Stimulated activated CD4-positive, alpha-beta T cell treated with anti-CD3 and anti-CD28 coated beads, TNF-alpha, amount 100 ng/mL, for 24 hours (primary cell): ENCODE measurements at places on chromosomes 7 and 10.

DNA sequence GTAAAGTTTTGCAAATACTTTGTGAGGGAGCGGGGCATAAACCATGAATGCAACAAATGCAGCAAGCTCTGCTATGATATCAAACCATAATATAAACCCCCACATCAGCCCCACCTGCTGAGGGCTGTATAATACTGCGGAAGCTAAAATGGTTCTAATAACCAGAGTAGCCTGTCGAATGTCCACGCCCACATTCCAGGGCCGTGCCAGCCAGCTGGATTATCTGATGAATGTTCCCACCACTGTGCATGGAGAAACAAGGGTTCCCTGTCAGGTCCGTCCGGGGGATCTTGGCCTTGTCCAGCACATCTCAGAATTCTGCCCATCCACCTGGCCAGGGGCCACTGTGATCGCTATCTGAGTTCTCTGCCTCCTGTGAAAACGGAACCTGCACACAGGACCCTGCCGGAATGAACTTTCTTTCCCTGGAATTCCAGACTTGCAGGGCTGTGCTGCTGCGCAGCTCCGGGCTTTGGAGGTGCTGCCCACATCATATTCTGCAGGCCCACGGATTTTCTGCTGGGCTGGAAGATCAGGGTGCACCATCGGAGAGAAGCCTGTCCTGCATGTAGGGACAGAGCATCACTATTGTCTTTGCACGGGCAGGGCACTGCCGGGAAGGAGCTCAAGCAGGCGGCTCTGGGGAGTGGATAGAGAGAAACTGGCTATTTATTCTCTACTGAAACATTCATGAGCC lies 77.0 kb upstream of the GNA12 start:
- no peak for DNase-seq

- no peak for DNase-seq
Observed at GRCh38 chr10:96133135-96133534, 3.0 kb downstream of the ZNF518A start.

GRCh38 chr7:86629-87028 lies 105.7 kb upstream of the FAM20C start:
- no peak for DNase-seq

DNA sequence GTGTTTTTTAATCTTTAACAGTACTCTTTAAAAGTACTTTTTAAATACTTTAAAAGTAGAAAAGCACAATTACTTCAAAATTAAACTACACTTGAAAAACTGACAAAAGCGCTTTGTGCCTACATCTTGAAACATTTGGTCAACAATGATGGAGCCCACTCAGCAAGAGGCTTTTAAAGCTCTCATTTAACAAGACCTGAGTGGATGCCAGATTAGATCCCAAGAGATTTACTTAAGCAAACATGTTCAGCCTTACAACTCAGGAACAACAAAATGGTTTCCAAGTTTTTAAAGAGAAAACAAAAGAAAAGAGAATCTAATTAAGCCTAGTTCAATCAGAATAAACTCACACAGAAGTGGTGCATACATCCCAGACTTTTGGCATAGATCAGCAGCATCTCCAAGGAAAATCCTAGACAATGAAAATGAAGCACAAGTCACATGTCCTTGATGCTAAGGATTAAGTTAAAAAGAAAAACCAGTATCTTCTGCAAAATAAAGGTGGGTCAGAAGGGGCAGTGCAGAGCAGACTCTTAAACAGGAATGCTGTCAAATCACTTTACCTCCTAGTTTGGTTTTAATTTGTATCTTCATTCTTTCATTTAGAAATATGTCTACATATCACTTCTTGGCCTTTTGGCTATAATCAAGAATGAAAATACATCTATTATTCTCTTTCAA lies 26.2 kb downstream of the HIBADH start:
- DNase-seq = no peak

GRCh38 chr10:114259824-114260223 lies 20.8 kb downstream of the VWA2 start:
- DNase-seq = no peak

GRCh38 chr7:130274296-130274695 lies 7.6 kb downstream of the CPA2 start:
- no peak for DNase-seq

GRCh38 chr7:140200061-140200989 lies 23.5 kb upstream of the KDM7A start:
- no peak for DNase-seq

DNA sequence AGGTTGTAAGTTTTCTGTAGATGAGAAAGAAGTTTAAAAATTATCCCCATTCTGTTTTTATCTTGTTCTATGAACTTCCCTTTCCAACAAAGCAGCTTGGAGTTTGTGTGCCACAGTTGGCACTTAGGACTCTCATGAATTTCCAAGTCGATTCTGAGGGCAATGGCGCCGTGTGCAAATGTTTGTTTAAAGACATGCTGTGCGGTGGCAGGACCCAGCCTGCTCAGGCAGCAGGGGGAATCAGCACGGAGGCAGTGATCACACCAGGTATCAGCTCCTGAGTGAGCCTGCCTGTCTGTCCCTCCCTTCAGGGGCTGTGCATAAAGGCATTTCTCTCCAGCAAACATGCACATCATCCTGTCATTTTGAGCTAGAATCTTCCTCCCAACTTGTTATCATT lies 109.8 kb upstream of the WDR11 start:
- DNase-seq = no peak

DNA sequence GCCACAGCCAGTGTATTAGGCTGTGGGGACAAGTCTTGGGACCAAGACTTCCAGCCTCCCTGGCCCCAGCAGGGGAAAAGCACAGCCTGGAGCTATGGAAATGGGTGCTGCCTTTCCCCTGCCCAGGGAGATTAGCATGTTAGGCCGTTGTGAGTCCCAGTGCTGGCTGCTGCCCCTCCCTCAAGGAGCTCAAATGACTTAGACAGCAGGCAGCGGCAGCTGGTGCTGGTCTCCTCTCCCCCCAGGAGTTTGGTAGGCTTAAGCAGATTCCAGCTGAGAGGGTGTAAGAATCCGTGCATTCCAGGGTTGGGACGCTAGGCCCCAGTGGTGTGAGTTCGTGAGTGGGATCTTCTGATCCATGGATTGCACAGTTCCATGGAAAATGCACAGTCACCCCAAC lies 301.5 kb upstream of the PHF14 start:
- no peak for DNase-seq

GRCh38 chr7:29866490-29866930 lies 60.2 kb downstream of the WIPF3 start:
- no peak for DNase-seq

DNA sequence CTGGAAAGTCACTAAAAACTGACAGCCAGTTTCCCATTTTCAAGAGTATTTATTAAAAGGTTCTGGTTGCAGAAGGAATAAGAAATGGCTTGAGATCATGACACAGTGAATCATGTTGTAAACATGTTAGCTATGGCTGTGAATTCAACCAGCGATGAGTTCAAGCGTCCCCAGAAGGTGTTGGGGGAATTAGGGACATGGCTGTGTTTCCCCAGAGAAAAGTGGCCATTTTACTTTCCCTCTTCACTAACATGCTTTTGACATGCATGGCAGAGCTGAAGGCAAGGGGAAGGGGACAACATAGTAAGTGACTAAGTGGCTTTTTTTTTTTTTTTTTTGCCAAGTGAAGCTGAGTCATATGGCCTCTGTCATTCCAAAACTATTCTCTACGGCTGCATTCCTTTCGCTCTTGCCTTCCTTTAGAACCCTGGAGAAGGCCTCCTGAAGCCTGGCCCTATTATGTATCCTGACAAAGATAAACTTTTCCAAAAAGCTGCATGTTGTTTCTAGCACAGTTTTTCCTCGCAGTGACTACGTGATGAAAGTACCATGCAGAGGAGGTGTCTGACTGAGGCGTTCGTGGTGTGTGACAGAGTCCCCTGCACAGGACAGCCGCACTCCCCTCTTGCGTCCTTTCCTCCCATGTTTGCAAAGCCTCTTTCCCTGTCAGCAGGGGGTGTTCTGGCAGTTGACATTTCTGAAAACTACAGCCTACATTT lies 46.9 kb downstream of the EGFR start:
- DNase-seq = no peak

DNA sequence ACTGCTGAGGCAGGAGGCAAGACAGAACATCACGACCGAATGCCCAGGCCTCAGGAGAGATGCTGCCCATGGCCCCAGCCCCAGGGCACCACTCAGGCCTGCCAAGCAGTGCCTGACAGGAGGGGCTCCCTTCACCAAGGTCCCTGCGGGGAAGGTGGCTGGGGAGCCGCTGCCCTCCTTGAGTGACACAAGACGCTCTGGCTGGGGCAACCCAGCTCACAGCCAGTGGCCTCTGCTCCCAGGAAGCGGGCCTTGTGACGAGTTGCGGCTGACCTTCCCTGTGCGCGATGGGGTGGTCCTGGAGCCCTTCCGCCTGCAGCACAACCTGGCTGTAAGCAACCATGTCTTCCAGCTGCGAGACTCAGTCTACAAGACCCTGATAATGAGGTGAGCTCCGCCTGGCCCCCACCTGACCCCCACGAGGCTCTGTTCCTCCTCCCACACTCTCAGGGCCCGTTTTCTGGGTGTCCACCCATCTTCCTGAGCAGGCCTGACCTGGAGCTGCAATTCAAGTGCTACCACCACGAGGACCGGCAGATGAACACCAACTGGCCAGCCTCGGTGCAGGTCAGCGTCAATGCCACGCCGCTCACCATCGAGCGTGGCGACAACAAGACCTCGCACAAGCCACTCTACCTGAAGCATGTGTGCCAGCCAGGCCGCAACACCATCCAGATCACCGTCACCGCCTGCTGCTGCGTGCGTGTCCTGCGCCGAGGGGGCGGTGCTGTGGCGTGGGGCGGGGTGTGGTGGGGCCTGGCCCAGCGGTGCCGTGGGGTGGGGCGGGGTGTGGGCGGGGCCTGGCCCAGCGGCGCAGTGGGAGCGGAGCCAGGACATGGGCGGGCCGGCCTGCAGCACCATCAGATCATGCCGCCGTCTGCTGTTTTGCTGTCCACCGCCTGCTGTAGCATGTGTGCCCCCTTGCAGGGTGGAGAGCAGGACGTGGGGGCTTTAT lies 12.8 kb downstream of the ZMIZ2 start:
- DNase-seq = no peak

DNA sequence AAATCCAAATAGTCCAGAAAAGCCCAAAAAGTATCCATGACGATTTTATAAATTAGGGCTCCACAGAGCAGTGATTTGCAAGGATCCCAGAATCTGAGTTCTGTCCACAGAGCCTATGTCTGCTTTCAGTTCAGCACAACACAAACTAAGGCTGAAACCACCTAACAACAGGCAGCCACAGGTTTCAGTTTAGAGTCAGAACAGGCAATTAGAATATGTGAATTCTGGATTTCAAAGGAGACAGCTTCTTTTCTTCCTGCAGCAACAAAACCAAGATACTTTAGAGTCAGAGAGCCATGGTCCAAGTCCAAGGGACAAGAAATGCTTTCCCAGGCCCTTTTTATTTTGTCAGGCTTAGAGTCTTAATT lies 23.6 kb downstream of the IFIT3 start:
- no peak for DNase-seq

GRCh38 chr10:91319336-91319735 lies 90.8 kb upstream of the HECTD2 start:
- DNase-seq = no peak

DNA sequence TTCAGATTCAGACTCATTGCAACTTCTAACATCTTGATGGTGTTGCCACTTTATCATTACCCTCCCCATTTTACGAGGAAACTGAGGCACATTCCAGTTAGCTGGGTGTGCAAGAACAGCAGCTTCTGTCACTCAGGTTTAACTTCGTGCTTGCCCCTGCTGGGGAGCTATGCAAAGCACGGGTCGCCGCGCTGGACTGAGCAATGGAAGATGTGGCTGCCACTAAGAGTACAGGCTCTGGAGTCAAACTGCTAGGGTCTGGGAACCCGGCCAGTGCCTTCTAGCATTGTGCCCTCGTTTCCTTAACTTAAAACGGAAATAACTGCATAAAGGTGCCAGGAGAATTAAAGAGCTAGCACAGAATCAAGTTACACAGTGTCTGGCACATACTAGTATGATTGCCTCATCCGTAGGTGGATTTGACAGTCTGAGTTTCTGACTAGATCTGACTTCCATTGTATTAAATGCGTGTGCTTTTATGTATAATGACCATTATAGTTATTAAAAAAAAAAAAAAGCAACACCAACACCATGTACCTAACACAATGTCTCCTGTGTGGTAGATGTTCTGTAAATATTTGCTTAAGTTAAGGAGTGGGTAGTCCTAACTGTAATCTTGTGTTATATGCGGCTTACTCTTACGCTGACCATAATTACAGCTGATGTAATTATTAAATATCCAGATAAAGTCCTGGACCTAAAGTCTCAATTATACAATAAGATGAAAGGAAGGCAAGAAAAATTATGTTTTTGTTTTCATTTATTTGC lies 842 bp downstream of the ZNF22 start:
- peak; percentile 51 for DNase-seq

DNA sequence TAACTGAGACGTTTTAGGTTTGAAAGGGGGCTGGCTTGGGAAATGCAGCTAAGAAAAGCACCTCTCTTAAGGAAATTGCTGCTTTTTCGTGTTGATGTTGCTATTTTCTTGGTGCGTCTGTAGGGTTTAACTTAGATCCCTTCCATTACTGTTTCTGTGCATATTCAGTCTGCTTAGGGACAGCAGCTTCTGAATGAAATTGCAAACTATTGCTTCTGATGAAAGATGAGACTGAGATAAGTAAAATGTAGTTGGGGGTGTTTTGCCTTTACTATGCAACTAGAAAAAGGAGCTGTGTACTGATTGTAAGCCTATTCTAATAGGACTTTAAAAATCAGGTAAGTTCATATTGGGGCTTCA lies 772 bp downstream of the HDAC9 start:
- DNase-seq = no peak

DNA sequence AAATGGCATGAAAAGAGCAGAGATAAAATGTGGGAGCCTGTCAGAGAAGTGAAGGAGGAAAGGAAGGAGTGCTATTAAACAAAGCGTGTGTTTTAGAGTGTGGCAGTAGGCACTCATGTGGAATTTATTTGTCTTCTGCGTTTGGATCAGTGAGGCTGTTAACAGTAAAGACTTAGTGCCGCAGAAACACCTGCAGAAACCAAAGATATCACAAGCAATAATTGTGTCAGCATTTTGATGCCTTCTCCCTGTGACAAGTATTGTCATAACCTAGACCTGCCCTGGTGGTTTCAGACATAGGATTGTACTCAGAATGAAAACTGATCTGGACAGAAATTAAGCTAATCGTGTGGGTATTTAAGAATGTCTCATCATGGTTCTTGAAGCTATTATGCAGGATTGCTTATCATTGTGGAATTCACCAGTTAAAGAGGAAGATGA lies 191.0 kb downstream of the CAMK1D start:
- DNase-seq = no peak

DNA sequence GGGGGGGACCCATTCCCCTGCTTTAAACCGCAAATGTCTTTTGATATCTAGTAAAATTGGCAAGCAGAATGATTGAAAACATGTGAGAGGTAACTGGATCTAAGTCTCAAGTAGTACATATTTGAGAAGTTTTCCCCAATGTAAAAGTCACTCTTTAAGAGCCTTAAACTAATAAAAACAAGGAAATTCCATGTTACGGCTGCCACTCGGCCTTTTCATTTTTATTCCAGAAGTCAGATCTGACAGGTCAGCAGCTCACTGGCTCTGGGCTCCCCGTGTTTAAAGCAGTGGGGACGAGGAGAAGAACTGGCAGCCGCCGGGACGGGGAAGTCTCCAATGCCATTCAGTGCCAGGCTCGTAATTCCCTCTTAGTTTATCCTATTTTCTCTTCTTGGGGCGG lies 80.7 kb downstream of the CUX1 start:
- DNase-seq = no peak

- no peak for DNase-seq
Observed at GRCh38 chr10:48794074-48794473, 109.4 kb downstream of the WDFY4 start.
